ENCODE measurements at places on chromosomes 5 and 9.

DNA sequence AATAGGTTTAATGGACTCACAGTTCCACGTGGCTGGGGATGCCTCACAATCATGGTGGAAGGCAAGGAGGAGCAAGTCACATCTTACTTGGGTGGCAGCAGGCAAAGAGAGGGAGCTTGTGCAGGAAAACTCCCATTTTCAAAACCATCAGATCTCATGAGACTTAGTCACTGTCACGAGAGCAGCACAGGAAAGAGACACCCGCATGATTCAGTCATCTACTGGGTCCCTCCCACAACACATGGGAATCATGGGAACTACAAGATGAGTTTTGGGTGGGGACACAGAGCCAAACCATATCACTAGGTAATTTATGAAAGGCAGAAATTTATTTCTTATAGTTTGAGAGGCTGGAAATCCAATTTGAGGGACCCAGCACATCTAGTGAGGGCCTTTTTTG lies 40.0 kb downstream of the MTREX start:
- DNase-seq, result no peak

DNA sequence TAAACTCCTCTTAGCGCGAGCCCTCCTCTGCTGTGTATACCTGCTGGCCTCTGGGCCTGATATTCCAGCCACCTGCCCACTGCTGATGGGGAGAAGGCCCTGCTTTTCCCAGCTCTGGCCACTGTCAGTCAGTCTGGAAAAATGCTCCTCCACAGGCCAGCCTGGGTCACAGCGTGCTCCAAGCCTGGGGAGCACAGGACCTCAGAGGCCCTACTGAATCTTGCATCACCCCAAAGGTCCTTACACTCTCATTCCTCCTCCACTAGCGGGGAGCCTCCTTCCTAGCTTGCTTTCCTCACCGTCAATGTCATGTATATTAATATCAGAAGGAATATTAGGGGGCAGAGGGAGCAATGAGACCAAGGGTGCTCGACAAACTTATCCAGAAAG lies 73.7 kb downstream of the SHB start:
- no peak for DNase-seq

DNA sequence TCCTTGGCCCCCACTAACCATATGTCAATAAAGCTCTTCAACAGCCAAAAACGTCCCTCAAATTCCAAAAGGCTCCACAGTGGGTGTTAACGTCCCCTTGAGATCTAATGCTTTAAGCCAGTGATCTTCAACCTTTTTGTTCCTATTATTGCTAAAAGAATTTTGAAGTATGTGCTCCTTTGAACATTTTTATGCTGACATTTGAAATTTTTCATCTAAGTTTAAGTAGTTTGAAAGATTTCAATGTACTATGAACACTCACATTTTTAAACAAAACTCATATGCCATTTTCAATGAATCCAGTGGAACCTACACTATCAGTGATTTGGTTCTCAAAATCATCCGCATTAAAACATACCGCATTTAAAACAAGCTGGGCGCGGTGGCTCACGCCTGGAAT lies 29.9 kb downstream of the AUH start:
- DNase-seq, result no peak

DNA sequence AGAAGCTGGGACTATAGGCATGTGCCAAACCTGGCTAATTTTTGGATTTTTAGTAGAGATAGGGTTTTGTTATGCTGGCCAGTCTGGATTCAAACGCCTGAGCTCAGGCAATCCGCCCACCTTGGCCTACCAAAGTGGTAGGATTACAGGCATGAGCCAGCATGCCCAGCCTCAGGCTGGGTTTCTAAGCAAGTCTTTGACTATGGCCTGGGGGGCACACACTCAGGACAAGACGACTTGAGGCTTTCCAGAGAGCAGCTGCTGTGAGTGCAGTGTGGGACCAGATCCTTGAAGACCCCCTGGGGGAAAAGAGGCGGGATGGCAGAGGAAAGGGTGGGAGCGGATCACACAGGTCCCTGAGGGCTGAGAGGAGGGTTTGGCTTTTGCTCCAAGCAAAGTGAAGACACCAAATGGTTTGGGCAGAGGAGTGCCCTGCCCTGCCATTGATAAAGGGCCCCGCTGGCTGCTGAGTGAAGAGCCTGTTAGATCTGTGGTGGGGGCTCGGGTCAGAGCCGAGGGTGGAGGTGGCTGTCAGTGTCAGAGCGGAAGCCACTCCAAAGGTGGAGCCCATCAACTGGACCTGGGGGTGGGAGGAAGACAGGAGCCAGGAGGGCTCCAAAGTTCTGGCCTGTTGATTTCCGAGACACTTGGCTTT lies 46.8 kb upstream of the FUBP3 start:
- DNase-seq, result no peak

DNA sequence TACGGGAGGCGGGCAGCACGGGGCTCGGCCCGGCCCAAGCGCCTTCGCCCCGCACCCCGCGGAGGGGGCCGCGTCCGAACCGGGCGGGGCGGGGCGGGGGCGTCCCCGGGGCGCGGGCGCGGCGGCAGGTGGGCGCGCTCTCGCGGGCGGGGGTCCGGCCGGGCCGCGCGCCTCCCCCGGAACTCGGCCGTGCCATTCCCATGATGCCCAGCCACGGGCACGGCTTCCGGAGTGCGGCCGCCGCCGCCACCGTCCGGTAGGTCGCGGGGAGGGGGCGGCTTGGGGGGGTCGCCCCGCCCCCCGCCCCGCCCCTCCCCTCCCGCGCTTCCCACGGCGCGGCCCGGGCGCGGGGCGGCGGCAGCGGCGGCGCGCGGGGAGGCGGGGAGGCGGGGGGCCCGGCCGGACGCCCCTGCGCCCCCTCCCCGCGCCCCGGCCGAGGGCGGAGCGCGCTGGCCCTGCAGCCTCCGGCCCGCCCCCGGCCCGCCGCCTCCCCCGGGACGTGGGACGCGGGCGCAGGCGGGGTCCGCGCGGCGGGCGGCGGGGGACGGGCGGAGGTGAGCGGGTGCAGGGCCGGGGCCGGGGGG lies at the start of gene PPP1R26:
TSS of gene PPP1R26 (plus strand) at position 314 of the 584 bp plus-strand sequence. CDS start 4,729 bp downstream, outside the sequence.
- DNase-seq, result no peak

GRCh38 chr5:115295777-115296123 lies 704 bp downstream of the CCDC112 start:
- DNase-seq, result no peak

GRCh38 chr5:67817652-67818051 lies 397.9 kb upstream of the PIK3R1 start:
- DNase-seq, result no peak

GRCh38 chr5:132227235-132227484 lies 493 bp downstream of the P4HA2 start:
- no peak for DNase-seq
